Activated CD4-positive, alpha-beta T cell treated with anti-CD3 and anti-CD28 coated beads, Interleukin-2, amount 10 ng/mL, durations not matched to agents 7 days and 5 days (primary cell): ENCODE measurements at places on chromosomes 11 and 22.
A peak's percentile ranks its signal among the peaks of the same experiment; 100 is the strongest.

DNA sequence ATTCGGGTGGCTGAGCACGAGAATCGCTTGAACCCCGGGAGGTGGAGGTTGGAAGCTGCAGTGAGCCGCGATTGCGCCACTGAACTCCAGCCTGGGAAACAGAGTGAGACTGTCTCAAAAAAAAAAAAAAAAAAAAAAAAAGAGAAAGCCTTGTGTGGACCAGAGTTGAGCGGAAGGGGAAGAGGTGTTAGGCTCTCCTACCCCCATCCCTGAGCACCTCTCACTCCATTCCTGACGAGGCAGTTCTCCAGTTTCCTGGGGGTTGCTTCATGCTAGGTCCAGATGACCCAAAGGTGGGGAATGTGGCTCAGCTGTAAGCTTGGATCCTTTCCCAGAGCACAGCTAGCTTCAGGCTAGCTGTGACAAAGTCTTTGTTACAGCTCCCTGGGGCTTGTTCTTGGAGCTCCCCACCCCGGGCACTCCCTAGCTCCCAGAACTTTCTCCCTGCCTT, 8.8 kb upstream of the DNAL4 start:
- no peak for DNase-seq

DNA sequence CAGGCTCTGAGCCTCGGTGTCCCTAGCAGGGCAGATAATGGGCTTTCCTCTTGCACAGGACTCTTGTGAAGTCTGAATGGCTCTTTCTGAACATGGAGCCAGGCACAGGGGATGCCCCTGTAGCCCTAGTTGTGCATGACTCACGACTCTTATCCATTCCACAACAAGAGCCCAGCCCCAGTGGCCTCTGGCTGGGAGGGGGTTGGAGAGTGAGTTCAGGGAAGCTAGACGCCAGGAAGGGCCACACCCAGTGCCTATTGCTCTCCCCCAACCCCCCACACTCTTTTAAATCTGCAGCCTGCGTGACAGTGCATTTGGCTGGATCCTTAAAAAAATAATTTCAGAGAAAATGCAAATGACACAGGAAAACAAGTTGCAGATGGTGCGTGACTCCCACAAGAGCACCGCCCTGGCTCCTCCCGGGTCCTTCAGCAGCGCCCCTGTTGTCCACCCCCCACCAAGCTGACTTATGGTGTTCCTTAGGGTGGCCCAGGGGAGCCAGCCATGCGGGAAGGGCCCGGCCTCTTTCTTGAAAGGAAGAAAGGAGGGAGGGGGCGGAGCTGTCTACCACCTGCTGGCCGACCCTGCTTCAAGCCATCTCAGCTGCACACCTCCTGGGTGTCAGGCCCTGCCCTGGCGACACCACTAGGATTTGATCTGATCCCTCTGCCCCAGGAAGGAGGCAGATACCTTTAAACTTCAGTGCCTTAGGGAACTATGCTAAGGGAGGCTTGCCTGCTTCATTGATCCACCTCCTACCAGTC, 74.7 kb downstream of the MN1 start:
- no peak for DNase-seq

DNA sequence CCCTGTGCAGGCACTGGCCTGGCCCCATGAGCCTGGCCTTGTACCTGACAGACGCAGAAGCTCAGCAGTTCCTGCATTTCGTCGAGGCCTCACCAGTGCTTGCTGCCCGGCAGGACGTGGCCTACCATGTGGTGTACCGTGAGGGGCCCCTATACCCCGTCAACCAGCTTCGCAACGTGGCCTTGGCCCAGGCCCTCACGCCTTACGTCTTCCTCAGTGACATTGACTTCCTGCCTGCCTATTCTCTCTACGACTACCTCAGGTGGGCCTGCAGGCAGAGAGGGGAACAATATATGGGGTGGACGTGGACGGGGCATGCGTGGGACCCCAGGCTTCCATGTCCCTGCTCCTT, 4.9 kb downstream of the LARGE2 start:
- DNase-seq = no peak

- no peak for DNase-seq
Observed at GRCh38 chr22:35677460-35678187, 29.4 kb downstream of the APOL6 start.

- DNase-seq = no peak
Observed at GRCh38 chr11:3867209-3868091, 12.0 kb downstream of the STIM1 start.

DNA sequence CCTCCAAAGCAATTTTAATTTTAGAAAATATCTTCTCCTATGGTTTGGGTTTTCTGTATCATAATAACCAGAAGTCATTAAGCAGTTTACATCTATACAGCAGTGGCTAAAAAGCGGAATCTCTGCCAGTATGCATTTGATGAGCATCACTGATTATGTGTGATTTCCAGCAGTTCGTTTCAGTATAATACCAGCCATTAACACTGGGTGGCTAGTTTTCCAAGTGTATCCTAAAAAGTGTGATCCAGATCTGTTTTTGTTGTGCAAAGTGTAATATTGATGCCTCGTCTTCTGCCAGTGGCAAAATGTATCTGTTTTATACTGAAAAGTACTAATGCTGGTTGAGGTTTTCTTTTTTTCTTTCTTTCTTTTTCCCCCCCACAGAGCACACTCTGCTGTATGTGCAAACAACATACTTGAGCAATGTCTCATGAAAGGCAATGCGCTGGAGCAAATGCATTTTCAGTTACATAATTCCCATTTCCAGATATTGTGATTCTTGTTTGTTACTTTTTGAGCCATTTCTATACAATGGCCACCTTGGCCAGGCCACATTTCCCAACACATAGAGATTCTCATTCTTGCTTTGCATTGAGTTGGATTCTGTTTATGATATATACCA, 64.2 kb downstream of the SLC36A4 start:
- no peak for DNase-seq

DNA sequence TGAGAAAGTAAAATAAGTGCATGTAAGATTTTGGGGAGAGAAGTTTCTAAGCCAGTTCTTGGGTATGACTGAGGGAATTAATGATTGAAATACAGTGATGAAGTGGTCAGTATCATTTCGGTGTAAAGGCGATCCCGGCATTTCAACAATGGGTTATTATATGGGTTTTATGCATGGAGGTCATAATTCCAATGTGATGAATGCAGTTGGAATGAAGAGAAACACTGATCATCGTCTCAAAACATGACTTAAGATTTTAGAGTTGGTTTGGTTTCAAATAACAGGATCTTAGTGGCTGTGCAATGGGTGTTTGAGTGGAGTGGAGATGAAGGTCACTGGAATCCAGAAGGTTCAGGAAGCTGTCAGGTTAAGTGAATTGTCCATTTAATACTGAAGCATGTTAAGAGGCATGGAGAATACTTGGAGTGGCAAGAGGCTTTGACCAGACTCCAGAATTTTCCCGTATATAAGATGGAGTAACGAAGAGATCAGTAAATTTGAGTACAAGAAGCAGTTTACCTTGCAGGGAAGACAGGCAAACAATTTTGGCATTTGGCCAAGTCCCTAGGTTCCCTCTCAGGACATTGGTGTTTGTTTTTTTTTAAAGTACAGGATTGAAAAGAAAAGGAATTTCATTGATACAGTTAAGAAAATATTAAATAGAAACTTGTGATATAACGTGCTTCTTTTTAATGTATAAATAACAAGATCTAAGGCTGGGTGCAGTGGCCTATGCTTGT, 96.4 kb upstream of the BIRC3 start:
- DNase-seq = no peak

DNA sequence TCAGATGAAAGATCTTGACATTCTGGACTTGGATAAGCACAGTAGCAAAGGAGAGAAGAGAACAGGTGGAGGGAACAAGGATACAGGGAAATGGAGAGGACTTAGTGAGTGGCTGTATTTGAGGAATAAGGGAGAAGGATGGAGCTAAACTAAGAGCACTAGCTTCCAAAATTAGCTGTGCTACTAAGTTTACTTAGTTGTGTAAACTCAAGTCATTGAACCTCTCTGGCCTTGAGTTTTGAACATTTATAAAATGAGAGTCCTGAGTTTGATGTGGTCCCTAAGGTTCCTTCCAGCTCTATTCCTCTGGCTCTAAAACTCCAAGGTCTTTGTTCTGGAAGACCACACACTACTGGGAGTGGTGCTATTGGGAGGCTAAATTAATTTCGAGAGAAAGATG, 100.7 kb downstream of the TRIM44 start:
- no peak for DNase-seq

- no peak for DNase-seq
Observed at GRCh38 chr22:47031628-47031915, 269.1 kb downstream of the TBC1D22A start.

DNA sequence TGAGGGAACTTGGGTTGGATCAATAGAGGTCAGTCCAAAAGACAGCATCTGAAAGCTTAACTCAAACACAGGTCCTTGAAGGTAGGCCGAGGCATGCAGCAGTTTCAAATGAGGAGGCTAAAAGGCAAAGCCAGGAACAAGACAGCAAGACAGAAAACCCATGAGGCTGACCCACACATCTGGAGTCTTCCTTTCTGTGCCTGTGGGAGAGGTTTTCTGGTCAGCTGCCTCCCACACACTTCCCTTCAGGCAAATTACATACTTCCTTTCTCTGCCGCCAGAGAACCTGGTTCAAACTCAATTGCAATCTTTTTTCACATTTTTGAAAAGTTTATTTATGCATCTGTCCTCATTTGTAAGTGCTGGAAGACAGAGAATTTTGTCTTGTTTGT, 29.8 kb upstream of the CRTAM start:
- no peak for DNase-seq

GRCh38 chr11:106477776-106478175, 400.3 kb downstream of the AASDHPPT start:
- DNase-seq = no peak

DNA sequence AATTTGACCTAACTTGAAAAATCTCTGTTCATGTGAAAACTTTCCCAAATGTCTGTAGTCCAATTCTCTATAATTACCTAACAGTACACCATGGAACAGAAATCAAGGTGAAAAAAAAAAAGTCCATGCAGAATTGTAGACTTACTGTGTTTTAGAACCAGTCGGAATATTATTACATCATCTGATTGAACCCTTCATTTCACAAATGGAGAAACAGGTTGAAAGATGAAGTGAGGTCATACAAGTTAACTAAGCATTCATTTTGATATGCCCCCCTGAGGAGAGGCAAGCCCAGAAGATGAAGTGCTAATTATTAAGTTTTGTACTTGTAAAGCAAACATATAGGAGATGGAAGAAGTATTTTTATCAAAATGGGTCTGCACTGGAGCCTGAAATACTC, 179.4 kb downstream of the WNT11 start:
- no peak for DNase-seq

DNA sequence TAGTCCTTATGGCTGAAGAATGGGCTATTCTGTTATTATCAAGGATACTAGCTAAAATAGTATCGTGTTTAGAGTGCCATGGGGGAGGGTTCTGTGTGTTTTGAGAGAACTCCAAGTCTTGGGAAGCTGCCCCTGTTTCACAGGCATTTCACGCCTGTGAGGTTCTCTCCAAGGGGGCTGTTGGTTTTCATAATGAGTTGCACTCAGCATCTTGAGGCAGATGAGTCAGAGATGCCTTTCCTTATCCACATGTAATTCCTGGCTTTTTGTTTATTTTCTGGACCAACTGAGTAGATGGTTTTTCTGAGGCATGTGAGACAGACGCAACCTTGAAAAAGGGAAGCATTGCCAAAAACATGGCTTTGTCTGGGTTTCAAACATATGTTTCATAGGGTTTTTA, 203.7 kb downstream of the ARHGAP42 start:
- DNase-seq = no peak

DNA sequence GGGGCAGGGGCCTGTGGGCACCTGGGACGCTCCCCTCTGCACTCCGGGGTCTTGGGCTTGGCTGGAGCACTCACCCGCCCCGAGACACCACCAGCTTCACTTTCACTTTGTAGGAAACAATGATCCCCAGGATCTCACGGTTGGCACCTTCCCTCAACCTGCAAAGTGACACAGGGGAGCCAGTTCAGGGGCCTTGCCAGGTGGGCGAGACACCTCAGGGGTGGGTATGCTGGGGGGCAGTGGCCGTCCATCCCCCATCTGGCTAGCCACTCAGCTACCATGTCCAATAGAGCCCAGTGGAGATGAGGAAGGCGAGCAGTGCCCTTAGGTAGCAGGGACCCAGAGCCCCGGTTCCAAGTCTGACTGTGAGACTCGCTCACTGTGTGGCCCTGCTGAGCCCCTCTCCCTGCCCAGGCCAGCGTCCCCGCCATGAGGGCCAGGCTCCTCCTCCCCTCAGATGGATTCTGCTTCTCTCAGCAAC, 32.3 kb downstream of the TPBGL start:
- DNase-seq = no peak

GRCh38 chr22:30992565-30992964, 23.5 kb downstream of the TUG1 start:
- DNase-seq = no peak

DNA sequence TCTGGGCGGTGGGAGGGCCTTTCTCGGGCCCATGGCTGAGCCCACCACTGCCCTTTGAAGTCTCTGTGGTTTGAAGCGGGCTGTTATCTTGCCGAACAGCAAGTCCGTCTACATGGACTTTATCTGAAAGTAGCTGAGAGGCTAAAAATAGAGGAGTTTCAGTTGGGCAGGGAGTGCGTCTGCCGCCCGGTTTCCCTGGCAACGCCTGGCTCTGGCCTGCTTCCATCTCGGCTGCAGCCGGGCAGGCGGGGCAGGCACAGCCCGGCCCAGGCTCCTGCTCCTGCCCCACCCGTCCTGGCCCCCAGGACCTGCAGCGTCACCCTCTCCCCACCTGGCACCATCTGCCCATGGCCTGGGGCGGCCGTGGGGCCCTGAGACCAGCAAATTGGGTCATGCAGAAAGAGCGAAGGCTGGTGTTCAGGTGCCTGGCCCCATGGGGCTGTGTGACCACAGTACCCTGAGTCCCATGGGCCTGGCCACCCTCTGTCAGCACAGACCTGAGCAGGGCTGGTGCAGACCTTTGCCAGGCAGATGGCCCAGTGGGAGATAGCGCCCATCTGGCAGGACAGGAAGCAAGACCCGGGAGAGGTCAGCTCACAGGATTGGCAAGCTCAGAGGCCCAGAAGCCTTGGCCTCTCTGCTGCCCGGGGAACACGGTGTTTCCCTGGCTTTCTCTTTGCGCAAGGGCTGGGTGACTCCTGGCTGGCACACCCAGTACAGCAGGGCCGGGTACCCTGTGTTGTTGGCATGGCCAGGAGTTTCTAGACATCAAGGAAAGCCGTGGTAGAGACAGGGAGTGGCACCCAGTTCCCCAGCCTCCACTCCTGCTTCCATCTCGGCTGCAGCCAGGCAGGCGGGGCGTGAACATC, 79.1 kb upstream of the KCNQ1OT1 start:
- peak; percentile 3 for DNase-seq

- peak; percentile 14 for DNase-seq
Observed at GRCh38 chr22:31344256-31344577, 1.9 kb downstream of the PATZ1 start.

- no peak for DNase-seq
Observed at GRCh38 chr11:19679952-19680828, 32.4 kb upstream of the NAV2 start.

- no peak for DNase-seq
Observed at GRCh38 chr22:28973352-28973751, 88.3 kb downstream of the C22orf31 start.

GRCh38 chr22:40020956-40021355, 26.2 kb downstream of the FAM83F start:
- no peak for DNase-seq

DNA sequence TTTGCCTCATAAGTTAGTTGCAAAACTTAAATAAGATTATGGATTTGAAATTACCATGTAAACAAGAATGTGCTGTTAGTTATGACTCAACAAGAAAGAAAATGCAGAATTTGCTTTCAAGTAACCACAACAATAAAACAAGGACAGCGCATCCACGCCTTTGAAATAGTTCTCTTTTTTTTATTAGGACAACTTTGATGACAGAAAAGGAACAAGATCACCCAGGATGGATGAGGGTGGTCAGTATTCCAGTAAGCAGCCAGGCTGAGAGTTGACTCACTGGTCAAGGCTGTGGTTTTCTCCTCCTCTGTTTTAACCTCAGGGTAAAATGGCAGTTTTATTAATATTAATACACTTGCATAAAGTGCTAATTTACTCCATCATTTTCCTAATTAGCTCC, 544.4 kb downstream of the OPCML start:
- DNase-seq = no peak
